Amniotic stem cell (primary cell): ENCODE measurements at places on chromosomes 11 and 22.

- peak; percentile 90 for DNase-seq
Measured at GRCh38 chr11:109946322-109946846, 146.8 kb upstream of the ZC3H12C start.

DNA sequence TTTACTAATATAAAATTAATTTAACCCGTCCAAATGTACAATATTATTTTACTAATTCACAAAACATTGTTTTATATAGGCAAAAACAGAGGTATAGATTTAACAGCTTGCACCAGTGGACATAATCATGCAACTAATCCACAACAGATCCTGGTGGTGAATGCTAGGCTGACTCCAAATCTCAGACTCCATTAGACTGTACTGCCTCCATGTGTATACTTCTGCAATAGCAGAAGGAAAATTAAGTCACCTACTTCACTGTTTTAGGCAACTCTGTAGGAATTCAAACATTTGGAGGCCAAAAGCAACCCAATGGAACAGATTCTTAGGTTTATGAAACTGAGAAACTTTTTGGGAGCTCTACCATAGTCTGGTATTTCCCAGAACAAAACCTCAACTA lies 30.0 kb upstream of the RAB39A start:
- DNase-seq: no peak

DNA sequence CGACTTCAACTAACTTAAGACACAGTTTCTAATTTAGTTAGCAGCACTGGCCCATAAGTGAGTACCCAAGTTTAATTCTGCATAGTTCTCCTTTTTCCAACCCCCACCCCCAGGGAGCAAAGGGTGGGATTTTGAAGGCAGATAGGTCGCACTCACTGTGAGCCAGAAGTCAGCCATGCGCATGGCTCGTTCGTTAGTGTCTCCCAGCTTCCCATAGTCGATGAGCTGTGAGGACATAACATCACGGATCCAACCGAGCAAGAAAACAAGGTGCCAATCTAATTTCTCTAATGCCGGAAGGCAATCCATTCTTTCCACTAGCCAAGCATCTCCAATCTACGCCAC lies 577 bp downstream of the MRPL17 start:
- no peak for DNase-seq

DNA sequence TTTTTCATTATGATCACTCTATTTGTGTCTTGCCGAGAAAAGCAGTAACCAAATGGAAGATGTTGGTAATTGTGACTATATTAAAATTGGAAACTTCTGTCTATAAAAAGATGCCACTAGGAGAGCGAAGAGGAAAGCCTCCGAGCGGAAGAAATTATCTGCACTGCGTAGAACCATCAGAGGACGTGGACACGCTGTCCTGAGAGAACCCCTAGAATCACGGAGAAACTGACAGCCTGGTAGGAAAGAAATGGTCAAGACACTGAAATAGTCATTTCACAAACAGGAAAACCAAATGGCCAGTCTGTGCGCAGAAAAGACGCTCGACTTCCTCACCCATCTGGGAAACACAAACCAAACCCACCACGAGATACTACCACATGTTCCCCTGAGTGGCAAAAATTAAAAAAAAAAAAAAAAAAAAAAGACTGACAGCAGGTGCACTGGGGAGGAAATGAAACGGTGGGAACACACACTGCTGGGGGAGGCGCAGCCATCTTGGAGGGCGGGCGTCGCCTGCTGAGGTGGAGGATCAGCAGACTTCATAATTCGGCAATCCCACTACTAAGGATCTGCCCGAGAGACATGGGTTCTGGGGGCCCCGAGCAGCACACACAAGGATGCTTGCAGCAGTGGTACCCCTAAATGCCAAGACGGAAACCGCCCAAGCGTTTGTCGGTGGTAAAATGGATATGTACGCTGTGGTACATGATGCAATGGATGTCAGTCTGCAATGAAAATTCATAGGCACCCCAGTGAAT lies 21.3 kb downstream of the IFITM10 start:
- DNase-seq: no peak

DNA sequence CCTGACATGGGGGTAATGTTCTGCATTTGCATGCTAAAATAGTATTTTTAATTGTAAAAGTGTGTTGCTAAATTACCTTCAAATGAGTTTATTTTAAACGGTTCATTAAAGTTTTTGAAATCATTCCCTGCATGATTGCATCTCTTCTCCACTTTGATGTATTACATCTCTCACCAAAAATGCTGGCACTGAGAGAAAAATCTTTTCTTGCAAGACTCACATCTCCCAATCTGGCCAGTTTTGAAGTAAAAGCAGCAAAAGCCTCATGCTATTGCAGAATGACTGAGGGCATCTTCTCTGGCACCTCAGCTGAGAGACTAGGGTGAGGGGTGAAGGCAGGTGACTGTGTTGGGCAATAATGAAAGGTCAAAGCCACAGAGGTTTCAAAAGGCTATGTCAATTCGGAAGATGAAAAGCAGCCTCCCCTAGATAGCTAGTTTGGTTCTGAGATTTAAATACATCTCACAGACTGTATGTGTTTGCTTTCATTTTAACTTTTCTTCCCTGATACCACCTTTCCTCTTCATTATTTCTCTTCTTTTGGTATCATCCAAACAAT lies 292.2 kb upstream of the RAG2 start:
- DNase-seq: no peak

DNA sequence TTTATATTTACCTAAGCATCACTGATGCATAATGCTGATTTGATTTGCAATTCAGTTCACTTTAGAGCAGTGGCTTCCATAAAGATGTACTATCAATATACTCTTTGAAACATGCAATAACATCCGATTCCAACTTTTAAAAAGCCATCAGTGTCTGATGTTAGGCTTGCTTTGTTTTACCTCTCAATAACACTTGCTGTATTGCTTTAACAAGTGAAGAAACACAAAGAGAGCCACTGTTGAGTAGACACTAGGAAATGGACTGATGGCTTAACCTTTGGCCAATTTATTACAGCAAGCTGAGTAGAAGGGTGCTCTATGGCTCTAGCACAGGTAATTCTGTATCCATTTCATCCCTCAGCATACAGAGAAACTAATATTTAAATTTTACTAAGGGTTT lies 122.1 kb downstream of the FCHSD2 start:
- no peak for DNase-seq

DNA sequence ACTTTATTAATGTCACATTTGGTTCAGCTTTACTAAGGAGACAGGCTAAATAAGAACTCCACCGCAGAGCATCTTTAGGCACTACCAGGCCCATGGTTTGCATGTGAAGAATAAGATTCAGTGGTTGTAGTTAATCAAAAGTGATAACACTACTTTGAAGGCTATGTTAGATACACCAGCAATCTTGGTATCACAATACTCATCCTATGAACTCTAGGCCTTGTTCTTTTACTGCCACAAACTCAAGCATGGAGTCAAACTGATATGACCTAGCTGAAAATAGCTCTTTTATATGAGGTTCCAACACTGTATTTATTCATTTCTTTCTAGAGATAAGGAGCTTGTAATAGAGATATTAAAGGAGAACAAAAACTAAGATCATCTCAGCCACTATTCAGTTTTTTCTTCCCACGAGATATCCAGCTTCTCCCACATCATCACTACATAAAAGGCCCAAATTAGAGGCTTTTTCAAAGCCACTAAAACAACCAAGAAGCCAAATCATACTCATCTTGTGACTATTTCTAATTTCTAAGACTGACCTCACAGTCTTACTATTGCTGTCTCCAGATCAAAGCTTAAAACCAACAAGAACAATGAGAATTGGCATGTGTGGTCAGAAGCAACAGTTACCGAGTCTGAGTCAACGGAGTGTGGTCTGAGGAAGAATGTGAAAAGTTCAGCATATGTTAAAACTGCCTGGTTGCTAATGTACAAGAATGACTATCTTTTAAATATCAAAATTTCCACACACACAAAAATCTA lies 25.1 kb upstream of the GUCY1A2 start:
- peak; percentile 81 for DNase-seq

GRCh38 chr11:74144592-74144991 lies 26.2 kb downstream of the C2CD3 start:
- DNase-seq: no peak

DNA sequence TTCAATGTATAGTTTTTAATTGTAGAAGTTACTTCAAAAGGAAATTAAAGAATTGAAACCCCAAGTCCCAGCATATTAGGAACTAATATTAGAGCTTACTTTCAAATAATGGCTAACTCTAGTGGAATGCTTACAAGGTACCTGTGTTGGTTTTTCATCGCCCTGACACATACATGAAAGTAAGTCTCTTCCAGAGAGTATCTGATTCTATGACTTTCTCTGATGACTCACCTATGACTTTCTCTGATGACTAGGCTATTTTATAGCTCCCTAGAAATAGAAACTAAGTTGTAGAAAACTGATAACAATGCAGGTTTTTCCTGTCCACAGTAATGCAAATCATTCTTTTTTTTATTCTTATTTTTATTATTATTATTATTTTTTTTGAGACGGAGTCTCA lies 33.6 kb upstream of the MMP7 start:
- DNase-seq: no peak

DNA sequence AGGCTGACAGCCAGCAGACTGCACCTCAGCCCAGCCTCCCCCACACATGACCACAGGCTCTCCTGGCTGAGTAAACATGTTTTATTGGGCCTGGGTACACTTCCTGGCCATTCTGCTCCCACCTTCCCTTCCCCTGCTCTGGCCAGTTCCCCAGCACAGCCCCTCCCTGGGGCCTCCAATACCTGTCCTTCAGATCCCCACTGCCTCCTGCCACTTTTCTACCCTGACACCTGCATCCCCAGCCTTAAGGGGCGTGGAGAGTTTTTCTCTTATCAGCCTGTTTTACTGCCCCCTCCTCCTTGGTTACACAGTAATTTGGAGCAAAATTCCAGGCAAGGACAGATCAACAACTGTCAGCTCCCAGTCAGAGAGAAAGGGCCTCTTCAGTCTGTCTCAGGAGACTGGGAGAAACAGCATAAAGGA lies at the start of gene ISX:
Gene ISX (plus strand): TSS at position 363 of the 423 bp plus-strand sequence. CDS start 930 bp downstream, outside the sequence.
- DNase-seq: no peak

DNA sequence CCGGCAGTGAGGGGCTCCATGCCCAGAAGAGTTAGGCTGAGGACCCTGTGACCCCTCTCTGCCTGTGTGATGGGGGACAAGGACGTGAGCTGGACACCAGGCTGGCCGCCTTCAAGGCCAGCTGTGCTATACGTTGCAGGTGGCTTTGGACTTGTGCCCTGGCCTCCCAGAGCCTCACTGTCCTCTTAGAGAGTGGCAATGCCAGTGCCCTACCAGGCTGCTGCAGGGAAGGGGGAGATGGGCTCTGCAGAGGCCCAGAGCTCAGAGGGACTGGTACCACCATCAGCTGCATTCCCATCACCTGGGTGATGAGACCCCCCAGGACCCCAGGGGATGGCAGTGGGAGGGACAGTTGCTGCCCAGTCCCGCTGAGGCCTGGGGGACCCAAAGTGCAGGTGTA lies 90.4 kb upstream of the SHISAL1 start:
- no peak for DNase-seq

DNA sequence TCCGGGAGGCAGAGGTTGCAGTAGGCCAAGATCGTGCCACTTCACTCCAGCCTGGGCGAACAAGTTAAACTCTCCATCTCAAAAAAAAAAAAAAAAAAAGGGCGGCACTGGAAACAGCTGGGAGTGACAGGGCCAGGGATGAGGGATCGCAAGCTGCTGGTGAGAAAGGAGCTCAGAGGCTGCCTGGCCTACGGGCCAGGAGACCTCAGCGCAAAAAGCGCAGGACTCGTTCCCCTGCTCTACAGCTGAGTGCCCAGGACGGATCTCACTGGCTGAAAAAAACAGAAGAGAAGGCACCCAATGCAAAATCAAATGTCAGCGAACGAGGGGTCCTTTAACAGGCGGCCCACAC lies 650 bp upstream of the NUP50 start:
- DNase-seq: no peak

DNA sequence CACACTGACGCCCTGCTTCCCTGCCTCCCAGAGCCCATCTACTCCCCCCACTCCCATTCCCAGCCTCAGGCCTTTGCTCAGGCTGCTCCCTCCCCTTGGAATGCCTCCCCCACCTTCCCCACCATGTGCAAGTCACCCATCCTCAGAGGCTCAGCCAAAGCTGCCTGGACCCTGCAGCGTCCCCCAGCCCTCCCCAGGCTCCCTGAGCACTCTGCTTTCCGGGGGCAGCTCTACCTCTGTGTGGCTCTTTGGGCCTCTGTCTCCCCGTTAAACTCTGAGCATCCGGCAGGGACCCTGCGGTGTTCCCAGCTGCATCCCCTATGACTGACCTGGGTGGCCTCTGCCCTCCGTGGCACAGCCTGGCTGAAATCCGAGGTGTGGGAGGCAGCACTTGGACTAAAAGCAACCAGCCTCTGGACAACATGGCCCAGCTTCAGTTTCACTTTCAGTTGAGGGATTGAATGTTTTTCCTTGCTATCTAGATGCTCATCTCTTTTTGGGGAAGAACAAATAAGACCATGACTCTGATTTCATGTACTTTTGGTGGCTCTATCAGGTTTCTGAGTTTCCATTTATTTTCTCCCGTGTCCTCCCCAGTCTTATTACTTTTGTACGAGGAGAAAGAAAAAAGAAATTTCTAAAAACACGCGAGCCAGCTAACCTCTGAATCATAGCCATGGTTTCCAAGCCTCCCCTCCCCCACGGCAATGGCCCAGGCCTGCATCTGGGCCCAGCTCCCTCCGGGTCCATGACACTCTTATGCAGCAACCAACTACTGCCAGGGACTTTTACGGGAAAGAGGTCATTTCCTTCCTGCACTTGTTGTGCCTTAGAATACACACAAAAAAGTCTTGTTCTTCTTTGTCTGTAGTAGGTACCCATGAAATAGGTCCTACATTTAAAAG lies 3.8 kb downstream of the APOL3 start:
- peak; percentile 45 for DNase-seq

- DNase-seq: no peak
Measured at GRCh38 chr11:77039491-77040400, 5.5 kb downstream of the B3GNT6 start.

GRCh38 chr22:30398685-30399680 lies 2.2 kb downstream of the SEC14L2 start:
- no peak for DNase-seq

- DNase-seq: no peak
Measured at GRCh38 chr11:113267493-113267892, 46.9 kb upstream of the TTC12 start.

- DNase-seq: no peak
Measured at GRCh38 chr11:92897487-92897886, 72.0 kb upstream of the MTNR1B start.

- DNase-seq: no peak
Measured at GRCh38 chr11:13955971-13956421, 6.5 kb upstream of the SPON1 start.

DNA sequence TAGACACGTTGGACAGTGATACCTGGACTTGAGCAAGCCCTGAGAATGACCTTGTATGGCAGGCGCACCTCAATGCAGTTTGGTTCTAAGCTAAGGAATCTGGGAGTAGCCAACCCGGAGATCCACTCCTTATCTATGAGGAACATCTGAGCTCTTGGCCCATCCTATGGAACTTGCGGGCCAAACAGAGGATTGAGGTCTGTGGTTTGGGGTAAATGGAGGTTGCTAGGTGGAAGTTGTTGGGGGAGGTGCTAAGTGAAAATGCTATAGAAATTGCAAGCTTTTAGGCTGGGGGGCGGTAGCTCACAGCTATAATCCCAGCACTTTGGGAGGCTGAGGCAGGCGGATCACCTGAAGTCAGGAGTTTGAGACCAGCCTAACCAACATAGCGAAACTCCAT lies 8.9 kb downstream of the GDPD5 start:
- DNase-seq: no peak
